ENCODE measurements at places on chromosomes 11 and 22. TPM values are rescaled to one million over a fixed set of nuclear protein-coding genes. Genes with fewer than 3 reads are reported as not detected.

SLC22A9 gene
- total RNA-seq = not detected

RHOD gene
- 12.2 TPM for total RNA-seq

DNA sequence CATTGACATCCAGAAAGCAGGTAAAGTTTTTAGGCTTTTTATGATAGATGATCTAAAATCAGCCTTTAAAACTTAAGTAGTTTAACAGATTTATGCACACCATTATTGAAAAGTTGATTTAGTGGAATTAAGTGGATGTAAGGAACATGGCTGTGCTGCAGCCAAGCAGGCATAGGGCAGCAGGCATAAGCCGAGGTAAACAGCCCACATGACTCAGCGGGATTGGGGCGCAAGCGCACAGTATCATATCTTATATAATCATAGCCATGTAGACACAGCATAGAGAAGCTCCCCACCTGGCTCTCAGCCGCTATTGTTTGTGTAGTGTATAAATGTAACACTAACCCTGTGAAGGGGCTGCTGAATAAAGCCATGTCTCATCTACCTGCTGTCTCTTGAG is 157.5 kb downstream of the WNT11 start:
- no peak overlapping the region for H3K4me3 ChIP-seq
- H3K36me3 ChIP-seq = no peaks in the 10 kb centered on the region
- no peak overlapping the region for H3K27ac ChIP-seq

GRCh38 chr11:109847621-109848020 is 245.6 kb upstream of the ZC3H12C start:
- no peak for DNase-seq
- H3K27ac ChIP-seq = no peak overlapping the region
- no peaks in the 10 kb centered on the region for H3K4me1 ChIP-seq
